ENCODE measurements at places on chromosomes 16 and 17.

DNA sequence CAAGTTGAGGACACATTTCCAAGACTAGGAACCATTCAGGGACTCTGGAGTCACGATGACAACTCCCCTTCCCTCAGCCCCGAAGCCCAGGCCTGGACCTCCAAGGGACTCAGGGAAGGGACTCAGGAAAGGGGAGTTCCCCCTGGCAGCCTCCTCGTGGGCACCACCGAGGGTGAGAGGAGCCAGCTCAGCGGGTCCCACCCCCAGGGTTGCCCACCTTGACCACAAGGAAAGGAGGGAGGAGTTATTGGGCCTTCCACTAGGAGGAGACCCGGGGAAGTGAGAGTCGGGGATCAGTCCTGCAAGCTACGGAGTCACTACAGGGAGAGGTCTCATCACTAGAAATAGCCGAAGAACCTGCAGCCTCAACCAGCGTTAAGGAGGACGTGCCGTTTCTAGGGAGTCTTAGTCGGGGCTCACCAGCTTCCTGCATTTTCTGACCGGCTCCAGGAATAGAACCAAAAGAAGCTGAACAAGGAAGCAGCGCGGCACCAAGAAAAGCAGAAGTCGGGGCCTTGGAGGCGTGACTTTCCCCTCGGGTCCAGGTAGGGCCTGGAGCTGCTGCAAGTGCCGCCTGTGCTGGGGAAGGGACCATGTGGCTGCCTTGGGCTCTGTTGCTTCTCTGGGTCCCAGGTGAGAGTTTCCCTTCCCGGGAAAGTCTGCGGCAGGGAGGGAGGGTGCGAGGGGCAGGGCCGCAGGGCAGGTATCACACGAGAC lies at the start of gene CD300A:
CD300A (plus strand) TSS at position 524 of the 717 bp plus-strand sequence; CDS start at position 594, 70 bp downstream.
- no peak for DNase-seq

DNA sequence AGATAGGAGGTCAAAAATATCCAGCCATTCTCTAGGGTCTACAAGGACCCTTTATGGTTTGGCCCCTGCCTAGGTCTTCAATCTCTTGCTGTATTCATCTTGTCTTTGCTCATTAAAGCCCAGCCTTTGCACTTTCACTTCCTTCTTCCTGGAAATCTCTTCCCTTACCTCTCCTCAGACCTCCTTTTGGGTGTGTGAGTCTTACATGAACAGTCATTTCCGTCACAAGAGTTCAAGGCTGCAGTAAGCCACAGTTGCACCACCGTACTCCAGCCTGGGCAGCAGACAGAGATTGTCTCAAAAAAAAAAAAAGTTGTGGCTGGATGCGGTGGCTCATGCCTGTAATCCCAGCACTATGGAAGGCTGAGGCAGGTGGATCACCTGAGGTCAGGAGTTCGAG lies 6.0 kb upstream of the ATP1B2 start:
- DNase-seq, result no peak

DNA sequence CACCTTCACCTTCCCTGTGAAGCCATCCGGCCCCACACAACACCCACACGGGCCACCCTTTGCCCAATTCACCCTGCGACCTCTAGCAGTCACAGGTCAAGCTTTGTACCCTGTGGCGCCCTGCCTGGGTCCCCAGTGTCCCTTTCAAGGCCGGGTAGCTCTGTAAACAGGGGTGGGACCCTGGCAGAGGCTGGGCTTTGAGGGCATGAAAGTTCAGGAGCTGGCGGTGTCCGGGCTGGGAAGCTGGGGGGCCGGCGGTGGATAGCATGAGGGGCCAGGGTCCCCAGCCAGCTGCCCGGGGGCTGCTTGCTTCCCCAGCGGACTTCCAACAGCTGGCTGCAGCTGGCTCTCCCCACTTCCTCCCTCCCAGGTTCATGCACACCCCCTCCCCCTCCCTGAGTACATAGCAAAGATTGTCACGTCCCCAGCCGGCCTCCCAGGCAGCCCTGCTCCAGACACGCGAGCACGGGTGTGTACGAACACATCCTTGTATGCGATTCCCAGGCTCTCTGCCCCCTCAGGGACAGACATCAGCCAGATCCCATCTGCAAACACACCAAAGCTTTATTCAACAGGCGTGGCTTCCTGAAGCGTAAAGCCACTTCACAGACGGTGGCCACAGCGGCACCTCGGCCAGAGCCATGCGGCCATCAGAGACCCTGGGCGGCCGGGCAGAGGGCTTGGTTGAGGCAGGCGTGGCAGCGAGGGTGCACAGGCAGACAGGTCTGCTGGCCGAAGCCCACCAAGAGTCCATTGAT lies 8.2 kb downstream of the NTHL1 start:
- DNase-seq, result no peak

DNA sequence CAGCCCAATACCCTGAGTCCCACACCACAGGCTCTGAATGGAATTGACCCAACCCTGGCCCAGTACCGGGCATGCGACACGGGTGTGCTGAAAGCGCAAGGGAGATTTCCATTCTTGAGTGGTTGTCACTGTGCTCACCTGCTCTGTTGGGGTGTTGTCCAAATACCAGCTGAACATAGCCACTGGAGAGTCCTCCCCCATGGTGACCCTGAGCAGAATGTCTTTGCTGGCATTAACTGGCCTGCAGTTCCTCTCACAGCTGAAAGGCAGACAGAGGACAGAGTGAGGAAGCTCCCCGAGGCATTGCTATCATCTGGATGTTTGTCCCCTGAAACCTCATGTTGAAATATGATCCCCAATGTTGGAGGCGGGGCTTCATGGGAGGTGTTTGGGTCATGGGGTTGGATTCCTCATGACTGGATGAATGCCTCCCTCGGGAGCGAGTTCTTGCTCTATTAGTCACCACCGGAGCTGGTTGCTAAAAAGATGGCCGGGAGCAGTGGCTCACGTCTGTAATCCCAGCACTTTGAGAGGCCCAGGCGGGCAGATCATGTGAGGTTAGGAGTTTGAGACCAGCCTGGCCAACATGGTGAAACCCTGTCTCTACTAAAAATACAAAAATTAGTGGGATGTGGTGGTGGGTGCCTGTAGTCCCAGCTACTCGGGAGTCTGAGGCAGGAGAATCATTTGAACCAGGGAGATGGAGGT lies 57.3 kb upstream of the BCO1 start:
- peak; percentile 54 for DNase-seq

DNA sequence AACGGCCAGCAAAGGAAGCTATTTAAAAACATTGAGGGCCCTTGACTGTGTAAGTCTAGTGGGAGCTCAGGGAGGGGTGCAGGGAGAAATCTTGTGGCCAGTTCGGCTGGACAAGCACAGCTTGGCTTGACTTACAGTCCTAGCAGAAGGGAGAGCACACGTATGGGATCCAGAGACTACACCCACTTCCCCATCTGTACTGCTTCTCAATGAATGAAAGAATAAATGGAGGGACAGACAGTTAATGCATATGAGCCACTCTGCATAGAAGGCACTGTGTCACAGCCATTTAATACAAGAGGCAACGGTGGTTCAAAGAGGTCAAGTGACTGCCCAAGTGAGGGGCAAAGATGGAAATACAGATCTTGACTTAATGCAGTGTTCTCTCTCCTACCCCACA lies 15.5 kb downstream of the GTF3C1 start:
- DNase-seq, result no peak

DNA sequence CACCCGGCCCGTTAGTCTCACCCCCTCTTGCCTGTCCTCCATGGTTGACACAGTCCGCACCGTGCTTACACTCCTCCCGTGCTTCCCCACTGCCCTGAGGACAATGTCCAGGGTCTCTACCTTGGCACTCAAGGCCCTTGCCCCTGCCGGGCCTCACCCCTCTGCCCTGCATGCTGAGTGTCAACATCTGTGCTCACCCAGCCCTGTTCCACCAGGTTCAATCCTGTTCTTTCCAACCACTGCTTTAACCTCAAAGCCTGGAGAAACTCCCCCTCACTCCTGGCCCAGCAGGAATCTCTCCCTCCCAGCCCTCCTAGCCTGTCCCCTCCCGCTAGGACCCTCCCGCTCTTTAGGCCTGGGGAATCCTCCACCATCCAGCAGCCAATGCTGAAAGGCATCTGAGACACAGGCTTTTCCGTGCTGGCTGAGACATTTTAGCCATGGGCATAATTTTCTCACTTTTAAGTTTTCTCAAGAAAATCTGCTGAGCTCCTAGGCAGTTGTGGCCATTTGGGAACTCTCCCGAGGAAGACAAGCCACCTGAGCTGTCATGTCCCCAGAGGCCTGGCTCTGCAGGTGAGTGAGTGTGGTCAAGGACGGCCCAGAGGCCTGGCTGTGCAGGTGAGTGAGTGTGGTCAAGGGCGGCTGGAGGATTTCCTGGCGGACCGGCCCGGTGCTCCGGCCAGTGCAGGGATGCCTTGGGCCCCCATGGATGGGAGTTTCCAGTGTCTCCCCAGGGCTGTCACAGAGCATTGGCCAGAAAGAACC lies 10.8 kb upstream of the P2RX1 start:
- no peak for DNase-seq

- DNase-seq, result no peak
Observed at GRCh38 chr16:79265196-79265595, 335.3 kb downstream of the MAF start.

- DNase-seq, result no peak
Observed at GRCh38 chr16:79451196-79451816, 149.2 kb downstream of the MAF start.

DNA sequence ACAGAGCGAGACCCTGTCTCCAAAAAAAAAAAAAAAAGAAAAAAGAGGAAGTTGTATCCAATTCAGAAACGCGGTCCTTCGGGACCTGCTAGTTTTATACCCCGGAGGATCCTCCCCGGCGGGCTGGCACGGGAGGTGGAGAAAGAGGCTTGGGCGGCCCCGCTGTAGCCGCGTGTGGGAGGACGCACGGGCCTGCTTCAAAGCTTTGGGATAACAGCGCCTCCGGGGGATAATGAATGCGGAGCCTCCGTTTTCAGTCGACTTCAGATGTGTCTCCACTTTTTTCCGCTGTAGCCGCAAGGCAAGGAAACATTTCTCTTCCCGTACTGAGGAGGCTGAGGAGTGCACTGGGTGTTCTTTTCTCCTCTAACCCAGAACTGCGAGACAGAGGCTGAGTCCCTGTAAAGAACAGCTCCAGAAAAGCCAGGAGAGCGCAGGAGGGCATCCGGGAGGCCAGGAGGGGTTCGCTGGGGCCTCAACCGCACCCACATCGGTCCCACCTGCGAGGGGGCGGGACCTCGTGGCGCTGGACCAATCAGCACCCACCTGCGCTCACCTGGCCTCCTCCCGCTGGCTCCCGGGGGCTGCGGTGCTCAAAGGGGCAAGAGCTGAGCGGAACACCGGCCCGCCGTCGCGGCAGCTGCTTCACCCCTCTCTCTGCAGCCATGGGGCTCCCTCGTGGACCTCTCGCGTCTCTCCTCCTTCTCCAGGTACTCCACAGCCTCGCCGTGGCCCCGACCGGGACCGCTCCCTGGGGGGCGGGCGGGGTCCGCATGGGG lies at the start of gene CDH3:
CDH3 (plus strand) TSS at position 596 of the 779 bp plus-strand sequence; CDS start at position 666, 70 bp downstream.
- peak; percentile 87 for DNase-seq

- no peak for DNase-seq
Observed at GRCh38 chr16:79902351-79902750, 301.8 kb upstream of the MAF start.

- DNase-seq, result no peak
Observed at GRCh38 chr16:83792391-83792790, 15.4 kb upstream of the HSBP1 start.

- no peak for DNase-seq
Observed at GRCh38 chr16:56013962-56014552, 138.9 kb upstream of the CES5A start.

DNA sequence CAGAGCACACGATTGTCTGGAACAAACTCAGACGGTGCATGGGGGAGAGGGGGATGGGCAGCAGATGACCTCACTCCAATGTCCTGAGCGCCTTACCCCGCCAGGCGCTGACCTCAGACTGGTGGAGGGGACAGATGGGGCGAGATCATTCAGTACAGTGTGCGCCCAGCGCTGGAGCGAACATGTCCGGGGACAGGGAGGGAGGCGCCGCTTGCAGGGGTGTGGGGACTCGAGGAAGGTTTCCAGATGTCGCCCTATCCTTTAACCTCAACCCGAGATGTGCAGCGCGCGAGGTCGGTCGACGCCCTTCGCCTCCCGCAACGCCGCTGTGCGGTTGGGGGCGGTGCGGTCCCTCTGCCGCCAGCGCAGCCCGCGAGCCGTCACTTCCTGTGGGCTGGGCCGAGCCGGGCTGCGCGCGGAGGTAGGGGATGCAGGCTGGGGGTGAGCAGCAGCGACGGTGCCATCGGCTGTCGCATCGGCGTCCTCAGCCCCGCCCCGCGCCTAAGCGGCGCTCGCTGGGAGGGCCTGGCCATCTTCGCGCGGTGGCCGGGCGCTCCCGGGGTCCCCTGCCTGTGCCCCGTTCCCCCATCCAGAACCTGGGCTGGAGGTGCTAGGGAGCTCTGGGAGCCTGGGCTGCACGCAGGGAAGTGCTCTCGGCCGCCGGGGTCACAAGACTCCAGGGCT lies 5.3 kb upstream of the CDR2L start:
- peak; percentile 86 for DNase-seq

DNA sequence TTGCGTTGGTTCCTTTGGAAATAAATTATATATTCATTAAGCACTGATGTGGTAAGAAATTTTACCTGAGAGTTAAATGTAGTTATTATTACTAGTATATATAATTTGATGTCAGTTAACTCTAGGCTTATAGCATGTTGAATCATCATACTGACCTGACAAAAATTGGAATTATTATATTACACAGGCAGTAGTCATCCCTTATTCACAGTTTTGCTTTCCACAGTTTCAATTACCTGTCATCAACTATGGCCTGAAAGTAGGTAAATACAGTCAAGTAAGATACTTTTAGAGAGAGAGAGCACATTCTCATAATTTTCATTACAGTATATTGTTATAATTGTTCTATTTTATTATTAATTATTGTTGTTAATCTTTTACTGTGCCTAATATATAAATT lies 1074.7 kb downstream of the CDH11 start:
- no peak for DNase-seq

DNA sequence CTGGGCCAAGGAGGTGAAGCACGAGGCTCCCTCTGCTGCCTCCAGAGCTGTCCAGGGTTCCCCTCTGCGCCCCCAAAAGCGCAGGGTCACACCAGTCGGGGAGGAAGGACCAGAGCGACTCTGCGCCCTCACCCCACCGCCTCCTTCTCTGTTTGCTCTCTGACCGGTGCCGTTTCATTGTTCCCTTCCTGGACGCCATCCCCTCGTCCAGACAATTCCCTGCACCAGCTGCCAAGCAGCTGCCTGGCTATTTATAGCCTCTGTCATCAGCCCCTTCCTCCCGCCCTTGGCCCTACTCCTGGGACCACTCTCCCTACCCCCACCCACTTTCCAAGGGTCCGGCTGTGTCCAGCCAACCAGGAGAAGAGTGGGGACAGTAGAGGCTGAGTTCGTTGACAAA lies 68.8 kb upstream of the CREBBP start:
- DNase-seq, result peak; percentile 47

GRCh38 chr16:71610936-71611871 lies 14.8 kb upstream of the MARVELD3 start:
- DNase-seq, result peak; percentile 66

GRCh38 chr17:28940142-28940541 lies 11.2 kb downstream of the PHF12 start:
- no peak for DNase-seq

Measured in NCI-H146 (cell line).